ENCODE measurements at places on chromosomes 5 and 9. TPM values are rescaled to one million over a fixed set of nuclear protein-coding genes. Genes with fewer than 3 reads are reported as not detected.

Gene PCDHA1
- total RNA-seq = 0.03 TPM

Gene PHYHD1
- not detected for total RNA-seq

Gene FOXD4L5
- not detected for total RNA-seq

Gene WDR38
- total RNA-seq = not detected

Gene EGFLAM
- 0.13 TPM for total RNA-seq

Gene NR6A1
- total RNA-seq = 1.1 TPM

Gene SLC6A18
- not detected for total RNA-seq

DNA sequence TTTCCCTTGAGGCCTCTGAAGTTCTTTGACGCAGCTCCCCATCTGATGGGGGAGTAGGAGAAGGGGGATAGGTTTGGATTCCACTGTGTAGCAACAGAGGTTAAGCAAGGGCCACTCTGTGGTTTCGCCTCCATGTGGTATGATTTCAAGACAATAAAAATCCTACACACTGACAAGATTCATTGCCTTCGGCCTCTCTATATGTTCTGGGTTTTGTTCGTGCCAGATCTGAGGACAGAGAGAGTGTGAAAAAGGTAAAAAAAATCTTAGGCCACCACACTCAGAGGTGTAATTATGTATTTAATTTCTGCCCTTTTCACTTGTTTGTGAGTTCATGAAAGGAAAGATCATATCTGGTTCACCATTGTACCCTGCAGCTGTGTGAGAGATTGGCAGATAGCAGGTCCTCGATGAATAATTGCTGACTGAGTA lies 715.2 kb upstream of the ZNF608 start:
- DNase-seq = no peak

- DNase-seq = no peak
Measured at GRCh38 chr5:154459015-154459414, 13.2 kb downstream of the SAP30L start.

GRCh38 chr5:76606701-76607100 lies 16.5 kb downstream of the F2RL2 start:
- no peak for DNase-seq

- DNase-seq = no peak
Measured at GRCh38 chr9:117188394-117188793, 226.5 kb downstream of the ASTN2 start.

GRCh38 chr5:178126556-178126955 lies 4.3 kb upstream of the RMND5B start:
- DNase-seq = no peak

- no peak for DNase-seq
Measured at GRCh38 chr5:32865475-32865874, 154.4 kb downstream of the NPR3 start.

DNA sequence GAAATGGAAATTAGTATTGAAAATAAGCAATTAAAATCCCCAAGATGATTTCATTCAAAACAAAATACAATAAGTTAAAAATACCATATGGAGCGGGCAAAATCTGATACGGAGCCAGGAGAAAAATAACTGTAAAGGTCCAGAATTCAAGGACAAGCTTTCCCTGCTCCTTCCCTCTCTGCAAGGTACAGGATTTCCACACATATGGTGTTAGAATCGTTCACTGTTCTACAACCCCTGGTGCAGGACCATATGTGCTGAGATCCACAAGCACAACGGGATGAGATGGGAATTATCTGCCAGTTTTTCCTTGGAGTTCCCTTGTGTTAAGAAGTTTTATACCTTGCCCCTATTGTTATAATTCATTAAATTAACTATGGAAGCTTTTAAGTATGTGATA lies 94.7 kb upstream of the DMAC1 start:
- DNase-seq = no peak

DNA sequence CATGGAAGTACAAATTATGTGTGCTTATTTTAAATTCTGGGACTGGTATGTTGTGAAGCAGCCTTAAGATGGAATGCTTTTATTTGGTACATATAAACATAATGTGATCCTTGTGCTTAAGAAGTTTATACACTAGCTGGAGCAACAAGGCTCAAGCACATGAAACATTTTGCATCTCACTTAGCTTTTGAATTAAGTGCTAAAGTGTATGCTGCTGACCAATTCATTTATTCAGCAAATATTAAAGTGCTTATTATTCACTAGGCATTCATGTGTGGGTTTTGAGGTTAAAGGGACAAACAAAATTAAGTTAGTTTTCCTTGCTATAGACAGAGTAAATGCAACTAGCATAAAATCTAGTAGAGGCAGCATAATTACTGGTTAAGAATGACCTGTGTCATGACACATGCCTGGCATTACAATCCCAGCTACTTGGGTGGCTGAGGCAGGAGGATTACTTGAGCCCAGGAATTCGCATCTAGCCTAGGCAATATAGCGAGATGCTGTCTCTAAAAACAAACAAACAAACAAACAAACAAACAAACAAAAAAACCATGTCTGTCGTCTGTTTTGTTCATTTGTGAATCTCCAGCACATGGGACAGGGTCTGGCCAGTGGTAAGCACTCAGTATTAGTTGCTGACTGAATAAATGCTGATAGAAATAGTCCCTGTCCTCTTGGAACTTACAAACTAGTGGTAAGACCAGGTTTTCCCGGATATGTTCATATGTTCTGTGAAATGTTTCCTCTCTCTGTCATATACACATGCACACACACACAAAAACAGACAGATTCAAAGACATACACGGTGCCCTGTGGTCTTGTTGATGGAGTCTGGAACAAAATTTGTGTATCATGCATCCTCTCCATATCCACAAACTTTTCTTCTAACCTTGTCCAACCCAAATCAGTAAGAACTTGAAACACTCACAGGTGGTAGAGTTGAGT lies 41.9 kb upstream of the TNFAIP8 start:
- no peak for DNase-seq

GRCh38 chr5:94422812-94423211 lies 195.6 kb downstream of the KIAA0825 start:
- DNase-seq = peak; percentile 85
